ENCODE measurements at places on chromosomes 4 and X.

DNA sequence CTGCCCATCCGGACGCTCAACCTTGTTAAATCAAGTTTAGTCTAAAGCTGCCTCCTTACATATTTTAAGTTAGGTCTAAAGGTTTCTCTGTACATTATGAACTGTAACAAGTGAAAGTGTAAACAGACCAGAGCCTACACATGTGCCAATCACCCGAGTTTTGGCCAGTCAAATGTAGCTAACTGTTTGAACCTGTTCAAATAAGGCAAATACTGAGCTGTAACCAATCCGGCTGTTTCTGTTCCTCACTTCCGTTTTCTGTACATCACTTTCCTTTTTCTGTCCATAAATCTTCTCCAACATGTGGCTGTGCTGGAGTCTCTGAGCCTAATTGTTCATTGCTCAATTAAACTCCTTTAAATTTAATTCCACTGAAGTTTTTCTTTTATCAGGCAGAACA, 113.3 kb upstream of the SHISA3 start:
- no peak for DNase-seq

DNA sequence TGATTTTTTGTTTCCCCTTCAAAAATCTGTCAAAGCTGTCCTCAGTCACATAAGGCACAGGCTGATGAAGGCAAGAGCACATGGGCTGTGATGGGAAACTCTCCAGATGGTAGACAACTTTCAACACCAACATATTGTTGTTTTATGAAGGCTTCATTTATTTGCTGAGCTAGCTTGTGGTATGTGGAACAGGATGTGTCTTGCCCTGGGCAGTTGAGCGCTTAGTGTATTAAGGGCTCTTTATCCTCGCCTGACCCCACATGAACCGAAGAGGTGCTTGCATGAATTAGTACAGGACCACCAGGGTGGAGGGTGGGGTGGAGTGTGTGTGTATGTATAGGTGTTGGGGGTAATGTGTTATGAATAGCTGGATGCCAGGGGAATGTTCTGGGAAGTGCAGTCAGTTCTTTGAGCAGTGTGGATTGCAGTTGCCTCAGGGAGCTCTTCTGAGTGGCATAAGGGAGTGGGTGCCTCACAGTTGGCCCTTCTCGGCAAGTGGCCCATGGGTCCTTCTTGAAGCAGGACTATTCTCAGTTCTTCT, 103.1 kb downstream of the PHEX start:
- DNase-seq = peak; percentile 67

- DNase-seq = peak; percentile 88
These were observed 286.1 kb upstream of the TENM3 start for GRCh38 chr4:181957088-181957487.

- no peak for DNase-seq
These were observed 65.7 kb downstream of the FREM3 start for GRCh38 chr4:143634763-143635162.

- no peak for DNase-seq
These were observed 1153.8 kb downstream of the STIM2 start for GRCh38 chr4:28014469-28014868.

DNA sequence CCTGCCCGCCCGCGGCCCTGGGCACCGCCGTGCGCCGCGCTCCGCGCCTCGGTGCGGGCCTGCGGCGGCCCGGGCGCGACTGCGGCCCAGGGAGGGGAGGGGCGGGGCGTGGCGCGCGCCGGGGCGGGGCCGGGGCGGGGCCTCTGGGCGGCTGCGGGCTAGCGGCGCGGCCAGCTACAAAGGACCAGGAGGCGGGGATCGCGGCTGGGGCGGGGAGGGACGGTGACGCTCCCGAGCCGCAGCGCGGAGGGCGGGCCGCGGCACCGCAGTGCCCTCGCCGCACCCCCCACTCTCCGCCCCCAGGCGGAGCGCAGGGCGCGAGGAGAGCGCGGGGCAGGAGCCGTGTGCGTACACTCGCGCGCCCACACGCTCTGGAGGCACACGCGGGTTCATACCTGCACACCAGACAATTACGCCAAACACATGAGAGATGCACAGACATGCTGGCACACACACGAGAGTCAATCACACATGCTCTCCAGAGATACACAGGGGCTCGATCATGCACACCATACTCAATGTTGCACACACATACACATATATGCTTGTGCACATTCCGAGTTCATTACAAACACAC, at the start of gene CRMP1:
Gene CRMP1 (minus strand): TSS at position 83 of the 577 bp plus-strand sequence. CDS start 117 bp downstream, outside the sequence.
- peak; percentile 10 for DNase-seq

DNA sequence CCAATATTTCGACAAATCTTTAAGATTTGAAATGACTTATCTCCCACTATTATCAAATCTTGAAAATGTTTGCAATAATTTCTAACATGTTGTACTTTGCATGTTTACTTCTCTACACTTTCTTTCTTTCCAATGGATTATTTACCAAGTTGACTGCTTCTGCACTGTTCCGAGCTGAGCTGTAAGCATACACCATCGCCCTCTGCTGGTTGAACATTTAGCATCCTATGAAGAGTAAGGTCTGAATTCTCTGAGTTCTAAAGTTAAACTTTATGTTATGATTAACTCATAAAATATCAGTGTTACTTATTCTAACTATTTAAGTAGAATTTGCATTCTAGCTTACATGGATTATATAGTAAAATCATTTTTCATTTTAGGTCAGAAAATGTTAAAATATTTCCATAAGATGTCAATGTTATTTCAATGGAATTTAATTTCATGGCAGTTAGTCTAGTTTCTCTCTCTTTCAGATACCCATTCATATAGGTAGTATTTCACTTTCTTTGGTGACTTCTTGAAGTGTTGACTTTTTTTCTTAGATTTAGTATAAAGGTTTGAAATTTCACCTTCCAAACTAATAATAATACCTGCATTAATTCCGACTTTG, 137.4 kb downstream of the DKK2 start:
- DNase-seq = peak; percentile 73

- DNase-seq = no peak
These were observed 765.6 kb upstream of the TENM3 start for GRCh38 chr4:181477591-181477990.

GRCh38 chr4:169283114-169283509, 12.4 kb upstream of the SH3RF1 start:
- DNase-seq = peak; percentile 90

GRCh38 chrX:148784856-148785255, 284.4 kb downstream of the AFF2 start:
- DNase-seq = no peak

GRCh38 chr4:4330794-4331193, 40.7 kb downstream of the ZBTB49 start:
- no peak for DNase-seq

DNA sequence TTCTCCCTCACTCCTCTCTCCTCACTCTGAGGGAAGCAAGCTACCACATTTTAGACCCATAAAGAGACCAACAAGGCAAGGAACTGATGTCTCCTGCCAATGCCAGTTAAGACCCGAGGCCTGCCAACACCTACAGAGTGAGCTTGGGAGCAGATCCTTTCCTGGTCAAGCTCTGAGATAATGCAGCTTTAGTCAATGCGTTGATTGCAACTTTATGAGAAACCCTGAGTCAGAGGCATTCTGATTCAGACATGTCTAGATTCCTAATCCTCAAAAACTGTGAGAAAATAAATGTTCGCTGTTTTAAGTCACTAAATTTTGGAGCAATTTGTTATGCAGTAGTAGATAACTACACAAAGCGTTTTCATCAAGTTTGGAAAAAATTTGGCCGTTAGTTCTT, 115.5 kb downstream of the JADE1 start:
- DNase-seq = peak; percentile 46

GRCh38 chr4:54746218-54746617, 88.5 kb downstream of the KIT start:
- no peak for DNase-seq

DNA sequence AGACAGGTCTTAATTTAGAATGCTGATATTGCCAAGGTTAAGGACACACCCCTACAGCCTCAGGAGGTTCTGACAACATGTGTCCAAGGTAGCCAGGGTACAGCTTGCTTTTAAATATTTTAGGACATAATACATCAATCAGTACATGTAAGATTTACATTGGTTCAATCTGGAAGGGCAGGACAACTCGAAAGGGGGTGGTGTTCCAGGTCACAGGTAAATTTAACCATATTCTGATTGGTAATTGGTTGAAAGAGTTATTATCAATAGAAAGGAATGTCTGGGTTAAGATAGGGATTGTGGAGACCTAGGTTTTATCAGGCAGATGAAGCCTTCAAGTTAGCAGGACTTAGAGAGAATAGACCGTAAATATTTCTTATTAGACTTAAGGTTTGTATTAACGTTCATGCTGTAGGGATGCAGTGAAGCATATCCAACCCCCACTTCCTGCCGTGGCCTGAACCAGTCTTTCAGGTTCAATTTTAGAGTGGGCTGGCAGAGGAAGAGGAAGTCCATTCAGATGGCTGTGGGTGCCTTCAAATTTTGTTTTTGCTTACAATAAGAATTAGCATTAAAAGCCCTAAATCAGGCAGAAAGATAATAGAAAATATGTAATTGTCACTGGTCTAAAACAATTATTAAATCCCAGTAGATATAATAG, 136.5 kb upstream of the GALNTL6 start:
- no peak for DNase-seq

DNA sequence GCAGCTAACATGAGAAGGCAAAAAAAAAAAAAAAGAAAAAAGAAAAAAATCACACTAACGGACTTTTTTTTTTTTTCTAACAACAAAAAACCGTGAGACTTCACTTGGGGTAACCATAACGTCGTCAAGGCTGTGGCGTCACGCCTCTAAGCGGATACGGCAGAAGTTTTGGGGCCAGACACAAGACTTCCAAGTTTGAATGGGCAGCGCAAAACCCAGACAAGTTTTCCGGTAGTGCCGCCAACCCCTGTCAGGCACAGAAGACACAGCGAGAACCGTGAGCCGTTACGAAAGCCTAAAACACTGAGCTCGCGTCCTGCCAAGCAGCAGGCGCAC, 556 bp upstream of the SMARCA5 start:
- peak; percentile 89 for DNase-seq

DNA sequence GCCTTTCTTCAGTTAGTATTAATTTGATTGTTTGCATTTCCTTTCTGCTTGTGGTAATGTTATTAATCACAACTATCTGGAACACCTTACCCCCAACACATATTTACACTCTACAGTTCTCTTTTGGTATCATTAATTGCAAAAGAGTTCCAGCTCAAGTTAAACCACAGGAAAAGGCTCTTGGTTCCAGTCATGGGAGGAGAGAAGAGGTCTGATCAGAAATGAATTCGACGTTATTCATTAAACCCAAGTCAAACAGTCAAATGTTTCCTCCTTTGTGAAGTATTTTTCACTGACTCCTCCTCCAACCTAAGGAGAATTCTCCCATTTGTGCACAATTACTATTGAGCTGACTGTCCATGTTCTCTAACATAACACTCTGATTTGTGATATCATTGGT, 91.4 kb downstream of the SLC39A8 start:
- DNase-seq = no peak

GRCh38 chrX:57528670-57529255, 63.0 kb upstream of the ZXDB start:
- no peak for DNase-seq

GRCh38 chr4:33477715-33478114, 2757.5 kb downstream of the PCDH7 start:
- no peak for DNase-seq

- DNase-seq = no peak
These were observed 261.6 kb downstream of the SPATA18 start for GRCh38 chr4:52312722-52313121.

GRCh38 chrX:41419082-41419481, 28.1 kb upstream of the NYX start:
- DNase-seq = no peak

DNA sequence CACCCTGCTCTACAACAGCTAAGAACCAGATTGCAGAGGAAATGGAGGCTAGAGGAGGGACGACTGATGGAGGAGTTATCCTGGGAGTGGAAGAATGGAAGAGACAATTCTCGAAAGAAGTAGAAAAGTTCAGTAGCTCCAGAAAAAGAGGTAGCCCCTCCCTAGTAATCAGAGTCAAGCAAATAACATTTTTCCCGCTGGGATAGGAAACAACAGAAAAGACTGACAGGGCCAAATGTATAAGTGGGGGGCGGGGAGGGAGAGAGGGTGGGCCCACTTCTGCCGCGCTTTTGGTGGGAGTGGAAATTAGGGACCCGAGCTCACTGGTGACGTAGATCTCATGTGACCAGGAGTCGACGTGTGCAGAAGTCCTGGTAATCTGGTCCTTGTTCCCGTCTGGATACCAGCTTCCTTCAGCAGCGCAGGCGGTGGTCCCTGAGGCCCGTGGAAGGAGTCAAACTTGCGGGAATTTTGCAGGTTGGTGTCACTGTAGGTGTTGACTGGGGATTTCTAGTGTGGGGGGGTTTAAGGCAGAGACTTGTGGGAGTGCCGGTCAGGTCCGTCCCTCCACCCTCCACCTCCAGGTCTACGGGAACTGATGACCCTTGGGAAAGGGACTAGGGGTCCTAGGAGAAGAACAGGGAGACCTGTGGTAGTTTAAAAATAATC, at the start of gene TCEAL9:
Gene TCEAL9 (plus strand): TSS at position 377 of the 669 bp plus-strand sequence. CDS start 1,179 bp downstream, outside the sequence.
- peak; percentile 73 for DNase-seq

GRCh38 chr4:6560416-6561172, 14.4 kb upstream of the MAN2B2 start:
- DNase-seq = peak; percentile 72

- DNase-seq = no peak
These were observed 124.0 kb downstream of the FAM53A start for GRCh38 chr4:1559896-1560650.

- DNase-seq = no peak
These were observed 29.6 kb downstream of the KLF3 start for GRCh38 chr4:38693569-38693968.

DNA sequence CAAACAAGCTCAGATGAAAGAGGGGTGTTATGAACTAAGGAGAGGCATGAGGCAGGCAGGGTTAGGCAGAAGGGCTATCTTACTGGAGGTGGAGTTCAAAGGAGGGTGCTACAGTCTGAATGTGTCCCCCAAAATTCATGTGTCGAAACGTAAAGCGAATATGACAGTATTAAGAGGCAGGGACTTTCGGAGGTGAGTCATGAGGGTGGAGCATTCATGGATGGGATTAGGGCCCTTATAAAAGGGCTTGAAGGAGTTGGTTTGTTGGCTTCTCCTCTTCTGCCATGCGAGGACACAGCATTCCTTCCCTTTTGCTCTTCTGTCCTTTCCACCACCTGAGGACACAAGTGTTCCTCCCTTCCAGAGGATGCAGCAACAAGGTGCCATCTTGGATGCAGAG, 22.9 kb downstream of the APLN start:
- no peak for DNase-seq

GRCh38 chr4:115201042-115201330, 87.6 kb upstream of the NDST4 start:
- no peak for DNase-seq

DNA sequence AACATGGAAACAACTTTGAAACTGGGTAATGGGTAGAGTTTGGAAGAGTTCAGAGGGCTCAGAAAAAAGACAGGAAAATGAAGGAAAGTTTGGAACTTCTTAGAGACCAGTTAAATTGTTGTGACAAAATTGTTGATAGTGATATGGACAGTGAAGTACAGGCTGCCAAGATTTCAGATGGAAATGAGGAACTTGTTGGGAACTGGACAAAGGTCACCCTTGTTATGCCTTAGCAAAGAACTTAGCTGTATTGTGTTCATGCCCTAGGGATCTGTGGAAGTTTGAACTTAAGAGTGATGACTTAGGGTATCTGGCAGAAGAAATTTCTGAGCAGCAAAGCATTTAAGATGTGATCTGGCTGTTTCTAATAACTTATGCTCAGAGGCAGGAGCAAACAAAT, 5.1 kb upstream of the ARL13A start:
- no peak for DNase-seq

Data from iris pigment epithelial cell (primary cell).